ENCODE measurements at places on chromosomes 3 and 15.

DNA sequence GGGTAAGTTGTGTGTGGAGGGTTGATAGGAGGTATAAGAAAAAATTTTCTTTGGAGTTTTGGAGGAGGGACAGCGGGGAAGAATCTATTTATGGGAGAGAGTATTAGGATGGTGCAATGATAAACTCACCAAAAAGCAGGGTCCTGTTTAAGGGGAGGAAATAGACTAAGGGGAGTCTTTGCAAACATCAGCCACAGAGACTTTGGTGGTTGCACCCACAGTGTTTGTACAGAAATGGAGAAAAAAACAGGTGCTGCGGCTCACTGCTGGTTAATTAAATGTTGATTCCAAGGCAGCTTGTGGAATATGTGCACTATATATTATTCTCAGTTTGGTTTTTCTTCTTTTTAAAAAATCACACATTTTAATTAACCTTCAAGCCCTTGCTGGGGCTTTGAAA, 182.1 kb downstream of the NECTIN3 start:
- no peak for DNase-seq

DNA sequence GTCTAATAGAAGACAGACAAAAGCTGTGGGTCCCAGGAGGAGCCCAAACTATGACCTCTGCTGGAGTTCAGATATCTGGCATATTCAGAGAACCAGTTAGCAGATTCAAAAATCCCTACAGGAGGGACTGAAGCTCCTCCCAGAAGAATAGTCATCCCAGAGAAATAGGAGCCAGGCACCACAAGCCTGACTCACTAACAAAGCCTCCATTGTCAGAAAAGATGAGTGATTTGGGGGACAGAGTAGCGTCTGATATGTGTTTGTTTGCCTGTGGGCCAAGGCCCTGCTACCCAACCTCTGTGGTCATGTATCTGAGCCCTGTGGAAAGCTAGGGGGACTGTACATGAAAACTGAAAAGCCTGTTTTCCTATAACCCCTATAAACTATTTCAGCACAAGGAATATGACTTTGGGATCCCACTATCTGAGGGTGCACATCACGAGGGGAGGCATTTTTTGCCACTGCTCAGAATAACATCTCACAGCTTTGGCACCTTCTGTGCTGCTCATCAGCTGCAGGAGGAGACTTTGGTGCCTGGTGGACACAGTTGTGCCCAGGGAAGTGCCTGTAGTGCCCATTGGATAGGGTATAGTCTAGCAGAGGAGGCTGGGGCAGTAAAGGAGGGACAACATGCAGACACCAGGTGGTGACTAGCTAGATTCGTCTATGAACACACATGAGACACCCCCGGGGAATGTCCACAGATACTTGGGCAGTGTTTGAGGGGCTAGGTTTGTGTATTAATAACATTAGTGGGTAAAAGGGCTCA, 9.7 kb upstream of the LARP6 start:
- peak; percentile 18 for DNase-seq

DNA sequence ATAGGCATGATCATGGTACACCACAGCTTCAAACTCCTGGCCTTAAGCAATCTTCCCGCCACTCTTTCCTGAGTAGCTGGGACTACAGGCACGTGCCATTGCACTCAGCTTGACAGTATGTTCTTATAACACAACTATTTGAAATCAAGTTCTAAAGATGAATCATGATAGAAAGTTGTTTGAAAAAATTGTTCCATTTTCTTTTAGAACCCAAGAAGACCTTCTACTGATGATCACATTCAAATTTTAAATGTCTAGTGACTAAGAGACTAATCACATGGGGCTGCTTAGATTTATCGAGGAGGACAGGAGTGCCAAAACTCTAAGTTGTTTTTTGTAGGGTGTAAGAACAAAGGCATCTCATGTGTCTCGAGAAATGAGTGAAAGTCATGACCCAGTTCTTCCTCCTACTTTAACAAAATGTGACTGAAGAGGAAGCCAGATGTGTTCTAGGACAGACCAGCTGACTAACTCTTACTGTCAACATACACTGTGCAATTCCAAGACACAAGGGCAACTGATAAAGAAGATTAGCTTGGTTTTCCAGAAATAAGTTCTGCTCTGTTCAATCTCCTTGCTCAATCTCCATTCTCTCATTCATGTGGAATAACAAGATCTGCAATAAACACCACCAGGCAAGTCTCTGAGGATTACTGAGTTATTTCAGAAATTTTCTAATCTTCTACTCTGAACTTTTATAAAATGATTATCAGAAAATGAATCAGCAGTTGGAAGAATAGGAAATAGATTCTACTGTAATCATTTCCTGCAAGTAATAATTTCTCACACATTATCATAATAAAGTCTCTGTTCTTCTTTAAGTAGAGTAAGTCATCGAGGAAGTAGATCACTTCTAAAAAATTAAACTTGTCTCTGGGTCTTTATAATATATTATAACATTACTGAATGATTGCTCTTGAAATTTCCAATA, 122.6 kb upstream of the CCNL1 start:
- peak; percentile 94 for DNase-seq

- DNase-seq: peak; percentile 51
These were observed 630 bp downstream of the ATP6V1A start for GRCh38 chr3:113747283-113748046.

- no peak for DNase-seq
These were observed 81.3 kb upstream of the NEDD4 start for GRCh38 chr15:56074481-56075265.

GRCh38 chr15:60390231-60390630, 7.6 kb downstream of the ANXA2 start:
- DNase-seq: no peak

DNA sequence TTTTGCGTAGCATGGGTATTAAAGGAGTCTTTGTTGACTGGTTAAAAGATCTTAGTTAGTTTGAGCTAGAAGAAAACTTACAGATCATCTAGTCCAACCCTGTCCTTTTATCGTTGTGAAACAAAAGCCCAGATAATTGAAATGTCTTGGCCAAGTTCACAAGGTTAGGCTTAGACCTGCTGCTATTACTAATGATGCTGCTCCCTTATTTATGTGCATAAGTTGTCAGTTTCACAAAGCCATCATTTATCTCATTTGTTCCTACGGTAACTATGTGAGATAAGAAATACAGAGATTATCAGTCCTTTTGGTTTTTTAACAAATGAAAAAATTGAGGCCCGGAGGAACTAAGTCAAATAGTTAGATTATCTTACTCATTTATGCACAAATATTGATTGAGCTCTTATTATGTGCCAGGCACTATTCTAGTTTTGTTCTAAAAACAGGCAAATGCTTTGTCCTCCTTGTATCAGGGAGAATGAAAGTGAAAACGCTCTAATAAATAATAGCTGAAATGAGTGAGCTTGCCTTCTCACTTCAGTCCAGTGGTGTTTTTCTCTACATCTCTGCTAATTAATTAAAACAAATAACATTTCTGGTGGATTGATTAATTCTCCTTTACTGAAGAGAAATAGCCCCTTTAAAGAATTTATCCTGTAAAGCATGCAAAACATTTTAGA, 49.1 kb upstream of the TPRG1 start:
- DNase-seq: no peak

- DNase-seq: no peak
These were observed 103.8 kb downstream of the NR1D2 start for GRCh38 chr3:24048843-24049242.

DNA sequence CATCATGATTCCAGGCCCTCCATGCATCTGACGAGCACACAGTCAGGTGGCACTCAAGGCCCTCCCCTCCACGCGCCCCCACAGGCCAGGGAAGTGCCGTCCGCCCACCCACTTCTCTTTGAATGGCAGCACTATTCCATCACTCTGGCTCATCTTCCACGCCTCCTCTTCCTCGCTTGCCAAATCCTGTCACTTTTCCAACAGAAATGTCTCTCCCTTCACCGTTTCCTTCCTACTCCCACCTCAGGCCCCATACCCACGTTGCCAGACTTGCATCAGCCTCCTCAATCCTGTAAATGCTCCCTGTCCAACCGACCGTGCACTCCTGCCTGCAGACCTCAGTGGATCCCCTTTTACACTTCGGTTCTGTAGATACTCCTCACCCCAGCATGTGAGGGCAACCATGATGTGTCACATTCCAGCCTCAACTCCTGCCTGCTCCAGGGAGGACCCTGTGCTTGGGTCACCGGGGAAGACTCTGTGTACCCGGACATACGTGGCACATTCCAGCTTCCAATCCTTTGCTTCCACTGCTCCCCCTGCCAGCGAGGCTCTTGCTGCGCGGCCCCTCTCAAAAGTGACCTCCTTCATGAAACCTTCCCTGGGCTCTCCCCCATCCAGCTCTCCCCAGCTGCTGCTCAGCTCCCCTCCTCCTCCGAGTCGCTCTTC, 29.6 kb downstream of the ADCY5 start:
- no peak for DNase-seq

- no peak for DNase-seq
These were observed 82.6 kb upstream of the ARHGEF3 start for GRCh38 chr3:56884387-56884786.

GRCh38 chr3:100260081-100260684, 609 bp upstream of the TBC1D23 start:
- DNase-seq: no peak

DNA sequence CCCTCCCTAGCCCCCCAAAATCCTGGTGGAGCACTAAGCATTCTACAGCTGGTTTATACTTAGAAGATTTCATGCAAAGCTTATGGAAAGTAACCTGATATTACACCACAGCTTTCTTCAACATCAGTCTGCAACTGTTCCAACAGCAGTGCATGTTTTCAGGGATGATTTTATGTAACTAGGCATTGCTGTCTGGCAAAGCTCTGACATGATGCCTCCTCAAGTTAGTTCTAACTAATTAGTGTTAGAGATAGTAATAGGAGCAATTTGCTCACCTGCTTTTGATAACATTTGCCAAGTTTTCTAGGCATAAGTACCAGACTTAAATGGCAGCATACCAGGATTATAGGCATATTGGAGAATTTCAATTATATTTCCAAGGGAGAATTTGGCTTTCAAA, 330.3 kb upstream of the SGO1 start:
- DNase-seq: no peak

DNA sequence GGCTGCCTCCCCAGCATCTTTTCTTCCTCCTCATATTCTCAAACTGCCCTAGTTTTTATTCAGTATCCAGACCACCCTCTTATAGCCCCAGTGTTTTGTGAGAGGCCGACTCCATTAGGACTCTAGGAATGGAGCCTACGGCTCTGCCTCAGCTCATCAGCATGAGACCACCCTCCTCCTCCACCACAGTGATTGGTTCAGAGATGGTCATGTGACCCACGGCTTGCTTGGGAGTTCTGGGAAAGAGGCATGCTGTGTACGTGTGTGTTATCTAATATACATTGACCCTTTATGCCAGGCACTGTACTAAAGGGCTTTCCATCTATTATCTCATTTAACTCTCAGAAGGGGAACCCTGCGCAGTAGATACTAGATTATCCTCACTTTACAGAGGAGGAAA, 17.8 kb upstream of the CMTM7 start:
- DNase-seq: no peak

DNA sequence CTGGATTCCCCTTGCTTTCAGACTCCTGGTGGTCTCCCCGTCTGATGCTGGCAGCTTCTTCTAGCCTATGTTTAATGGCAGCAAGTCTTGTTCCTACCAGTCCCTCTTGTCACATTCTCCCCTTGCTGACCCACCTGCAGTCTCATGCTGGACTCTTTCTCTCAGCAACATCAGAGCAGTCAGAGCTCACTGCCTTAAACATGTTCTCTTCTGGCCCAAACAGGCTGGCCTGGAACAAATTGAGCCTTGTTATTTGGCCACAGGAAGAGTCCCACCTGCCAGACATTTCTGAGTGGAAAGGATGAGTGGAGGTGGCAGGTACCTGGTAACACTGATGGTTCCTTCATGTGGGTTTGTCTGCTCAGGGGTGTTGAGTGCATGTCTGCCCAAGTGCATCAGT, 59.2 kb upstream of the APEH start:
- DNase-seq: no peak

DNA sequence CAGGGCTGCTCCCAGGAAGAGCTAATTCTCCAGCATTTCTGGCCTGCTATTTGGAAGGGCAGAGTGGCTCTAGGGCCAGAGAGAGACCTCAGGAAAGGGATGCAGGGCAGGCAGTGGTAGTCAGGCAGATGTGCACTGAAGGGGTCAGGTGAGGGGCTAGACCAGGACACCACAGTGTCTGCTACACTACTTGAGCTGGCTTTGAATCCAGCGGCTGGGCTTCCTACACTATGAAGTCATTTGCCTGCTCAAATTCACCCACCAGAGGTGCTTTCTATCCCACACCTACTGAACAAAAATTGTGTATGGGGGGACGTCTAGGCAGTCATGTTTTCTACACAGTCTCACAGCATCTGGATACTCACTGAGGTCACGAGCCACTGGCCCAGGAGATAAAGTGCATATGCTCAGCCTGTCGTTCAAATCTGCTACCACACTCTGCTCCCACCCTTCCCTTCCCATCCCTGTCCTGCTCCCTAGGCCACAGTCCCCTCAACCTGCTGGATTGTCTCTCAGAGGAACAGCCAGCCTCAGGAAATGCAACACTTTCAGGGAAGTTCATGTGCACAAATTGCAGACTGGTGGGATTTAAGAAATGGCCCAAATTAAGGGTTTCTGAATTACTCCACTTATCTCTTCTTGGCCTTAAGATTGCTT, 49.9 kb upstream of the SLC6A11 start:
- no peak for DNase-seq

GRCh38 chr3:4776399-4776979, 202.7 kb upstream of the BHLHE40 start:
- no peak for DNase-seq

- DNase-seq: no peak
These were observed 42.9 kb downstream of the CDIN1 start for GRCh38 chr15:36622197-36622795.

GRCh38 chr3:27560484-27561056, 76.4 kb upstream of the SLC4A7 start:
- no peak for DNase-seq

- DNase-seq: no peak
These were observed 187.0 kb upstream of the ATP10A start for GRCh38 chr15:26049900-26050657.

GRCh38 chr15:77646104-77646694, 13.5 kb upstream of the LINGO1 start:
- no peak for DNase-seq

DNA sequence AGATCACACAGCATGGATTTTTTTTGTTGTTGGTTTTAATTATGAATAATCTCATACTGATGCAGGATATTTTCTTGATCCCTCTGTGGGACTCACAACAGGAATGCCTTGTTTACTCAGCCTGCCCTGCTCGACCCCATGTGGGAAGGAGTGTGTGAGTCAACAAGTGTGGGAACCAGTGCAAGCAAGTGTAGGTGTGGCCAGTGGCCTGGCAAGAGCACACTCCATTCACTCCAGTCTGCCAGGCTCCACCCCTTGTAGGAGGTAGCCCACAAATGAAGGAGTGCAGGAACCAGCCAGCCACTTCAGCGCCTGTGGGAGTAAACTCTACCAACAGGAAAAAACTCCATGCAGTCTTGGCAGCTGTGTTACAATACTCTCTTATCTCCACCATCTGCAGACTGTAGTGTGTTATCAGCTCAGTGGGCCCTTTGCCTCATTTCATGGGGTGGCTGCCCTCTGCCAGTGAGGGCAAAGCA, 393.6 kb downstream of the OTOL1 start:
- DNase-seq: peak; percentile 18

DNA sequence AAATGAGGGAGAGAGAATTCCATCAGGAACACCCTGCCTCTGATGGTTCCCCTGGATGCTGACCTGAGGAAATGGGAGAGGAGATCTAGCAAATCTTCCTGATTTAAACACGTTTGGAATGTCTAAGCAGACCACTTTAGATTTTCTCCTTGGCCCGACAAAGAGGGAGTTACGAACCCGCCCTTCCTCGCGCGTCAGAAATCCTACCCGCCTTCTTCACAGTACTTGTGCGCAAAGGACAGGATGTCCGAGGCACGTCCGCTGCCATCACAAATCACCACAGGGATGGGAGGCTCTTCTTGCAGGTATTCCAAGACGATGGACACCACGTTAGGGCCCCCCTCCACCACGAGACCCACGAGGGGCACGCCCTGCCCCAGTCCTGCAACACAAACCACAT, 38.6 kb downstream of the TRPM1 start:
- peak; percentile 21 for DNase-seq

All from endothelial cell of umbilical vein (primary cell).